Head of caudate nucleus (tissue), 42 donors: ENCODE measurements at places on chromosomes 2 and 18.

- DNase-seq: no peak
These were observed at the start of gene UGT1A1 for GRCh38 chr2:233760043-233760442. UGT1A1 (plus strand) TSS chr2:233760270; CDS start chr2:233760288, 18 bp downstream.

- no peak for DNase-seq
These were observed 3.4 kb upstream of the CXCR4 start for GRCh38 chr2:136121204-136121910.

DNA sequence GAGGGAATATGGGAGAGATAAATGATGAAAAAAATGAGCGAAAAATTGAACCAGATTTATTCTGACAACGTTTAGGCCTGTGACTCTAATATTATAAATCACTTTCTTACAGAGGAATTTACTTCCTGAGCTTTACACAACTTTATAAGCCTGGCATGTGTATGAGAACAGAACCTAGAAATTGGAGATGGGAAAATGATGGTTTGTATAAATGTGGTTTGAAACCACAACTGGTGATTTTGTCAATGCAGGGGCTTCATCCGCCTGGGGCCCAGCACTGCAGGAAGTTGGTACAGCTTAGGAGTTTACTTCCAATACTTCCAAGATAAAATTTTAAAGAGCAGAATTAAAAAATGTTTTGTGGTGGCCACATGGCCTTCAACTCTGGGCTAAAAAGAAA, 82.3 kb downstream of the VAPA start:
- DNase-seq: no peak

DNA sequence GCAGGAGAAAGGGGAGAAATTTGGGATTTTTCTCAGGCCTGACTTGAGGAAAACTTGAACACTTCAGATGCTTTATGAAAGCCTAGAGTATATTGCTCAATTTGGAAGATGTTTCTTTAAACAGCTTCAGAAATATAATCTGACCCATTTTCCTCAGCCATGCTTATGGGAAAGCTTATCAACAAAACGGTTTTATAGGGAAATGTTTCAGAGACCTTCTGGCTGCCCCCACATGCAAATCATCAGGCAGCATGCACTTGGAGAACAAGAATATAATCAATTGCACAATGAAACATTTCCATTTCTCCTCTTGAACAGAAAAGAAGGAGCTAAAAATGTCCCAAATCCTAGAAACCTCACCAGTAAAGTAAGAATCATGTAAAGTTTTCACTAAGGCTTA, 411.2 kb upstream of the ETAA1 start:
- no peak for DNase-seq

DNA sequence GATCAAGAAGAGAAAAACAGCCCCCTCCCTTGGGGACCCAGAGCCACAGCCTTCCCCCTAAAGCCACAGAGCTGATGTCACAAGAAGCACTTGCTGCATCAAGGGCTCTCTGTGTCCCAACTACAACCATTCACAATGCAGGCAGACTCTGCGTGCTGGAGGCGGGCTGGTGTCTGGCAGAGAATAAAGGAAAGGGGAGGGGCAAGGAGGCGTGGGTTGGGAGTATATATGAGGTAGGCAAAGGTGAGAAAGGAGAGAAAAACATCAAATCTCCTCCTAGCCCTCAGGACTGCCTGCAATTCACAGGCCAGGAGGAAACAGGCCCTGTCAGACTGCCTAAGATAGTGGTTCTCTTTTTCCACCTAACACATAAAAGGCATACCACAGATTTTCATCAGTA, 48.8 kb upstream of the IHH start:
- DNase-seq: no peak

DNA sequence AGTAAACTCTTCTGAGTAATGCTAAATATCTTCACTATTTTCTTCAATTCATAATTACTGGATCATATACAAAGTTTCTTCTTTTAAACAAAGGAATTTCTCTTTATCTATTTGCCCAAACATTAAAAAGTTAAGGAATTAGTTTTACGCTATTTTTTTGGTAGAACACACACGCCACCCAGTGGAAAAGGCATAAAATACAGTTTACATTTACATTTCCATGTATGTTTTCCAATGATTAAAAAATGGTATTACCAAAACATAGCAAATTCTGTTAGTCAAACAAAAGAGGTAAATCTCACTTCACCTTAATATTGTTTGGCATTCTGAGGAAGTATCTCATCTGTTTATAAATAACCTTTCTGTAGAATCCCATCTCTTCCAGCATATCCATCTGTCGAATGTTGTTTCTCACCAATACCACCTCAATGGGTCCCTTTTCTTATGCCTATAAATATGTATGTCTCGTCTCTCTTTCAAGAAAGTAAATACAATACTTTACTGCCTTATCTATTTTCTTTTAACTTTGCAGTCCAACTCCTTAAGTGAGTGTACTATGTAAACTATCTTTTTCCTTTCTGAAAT, 7.2 kb downstream of the BOLL start:
- DNase-seq: no peak

GRCh38 chr2:120869730-120870466, 134.2 kb downstream of the GLI2 start:
- DNase-seq: no peak

GRCh38 chr2:12271589-12271984, 445.1 kb upstream of the TRIB2 start:
- DNase-seq: no peak

GRCh38 chr2:97646977-97647376, 1.1 kb downstream of the COX5B start:
- no peak for DNase-seq

- DNase-seq: no peak
These were observed 456.0 kb upstream of the ZEB2 start for GRCh38 chr2:144975881-144976280.
